GM23338 (cell line): ENCODE measurements at places on chromosomes 6 and 20. TPM values are rescaled to one million over a fixed set of nuclear protein-coding genes. Genes with fewer than 3 reads are reported as not detected.

GRCh38 chr6:3623451-3624249 lies 127.9 kb downstream of the PXDC1 start:
- H3K27me3 ChIP-seq = peaks cover 3% of the 10 kb centered on the region; the same call in 1 of the 2 replicates
- DNase-seq = peak; percentile 29
- no peaks in the 10 kb centered on the region for H3K36me3 ChIP-seq

The DNAH8 gene
- not detected in 2 replicates for total RNA-seq

DNA sequence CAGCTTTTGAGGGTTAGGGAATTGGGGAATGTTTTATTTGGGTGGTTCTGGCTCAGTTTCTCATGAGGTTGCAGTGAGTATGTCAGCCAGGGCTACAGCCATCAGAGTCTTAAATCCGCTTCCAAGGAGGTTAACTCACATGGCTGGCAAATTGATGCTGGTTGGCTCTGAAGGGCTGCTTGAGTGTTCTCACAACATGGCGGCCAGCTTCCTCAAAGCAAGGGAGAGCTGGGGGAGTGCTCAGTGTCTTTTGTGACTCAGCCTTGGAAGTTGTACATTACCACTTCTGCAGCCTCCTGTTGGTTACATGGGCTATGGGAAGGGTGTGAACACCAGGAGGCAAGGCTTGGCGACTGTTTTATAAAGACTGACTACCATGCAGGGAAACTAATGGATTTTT lies 17.8 kb upstream of the PPP1R3G start:
- no peaks in the 10 kb centered on the region for H3K36me3 ChIP-seq
- H3K4me1 ChIP-seq = no peaks in the 10 kb centered on the region
- no peaks in the 10 kb centered on the region for H3K27me3 ChIP-seq
- H3K4me3 ChIP-seq = no peak overlapping the region

DNA sequence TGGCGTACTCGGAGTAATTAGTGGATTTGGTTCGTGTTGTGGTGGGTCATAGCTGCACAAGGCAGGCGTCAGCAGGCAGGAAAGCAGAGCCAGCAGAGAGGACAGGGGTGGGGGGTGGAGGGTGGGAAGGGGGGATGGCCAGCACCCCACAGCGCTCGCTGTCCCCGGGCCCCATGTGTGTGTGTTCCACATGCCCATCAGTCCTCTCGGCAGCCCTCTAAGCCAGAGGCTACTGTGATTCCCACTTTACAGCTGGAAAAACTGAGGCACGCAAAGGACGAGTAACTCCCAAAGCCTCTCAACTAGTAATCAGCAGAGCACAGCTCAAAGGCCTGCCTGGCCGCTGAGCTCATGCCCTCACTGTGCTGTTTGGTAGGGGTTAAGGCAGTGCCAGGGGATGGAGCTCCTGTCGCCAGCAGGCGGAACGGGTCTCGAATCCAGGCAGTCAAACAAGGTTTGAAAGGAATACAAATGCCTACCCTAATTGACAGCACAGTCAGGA lies 175.2 kb downstream of the ZDHHC14 start:
- peaks cover 36% of the 10 kb centered on the region for H3K4me1 ChIP-seq
- no peak overlapping the region for H3K27ac ChIP-seq
- no peaks in the 10 kb centered on the region for H3K27me3 ChIP-seq
- no peaks in the 10 kb centered on the region for H3K36me3 ChIP-seq

DNA sequence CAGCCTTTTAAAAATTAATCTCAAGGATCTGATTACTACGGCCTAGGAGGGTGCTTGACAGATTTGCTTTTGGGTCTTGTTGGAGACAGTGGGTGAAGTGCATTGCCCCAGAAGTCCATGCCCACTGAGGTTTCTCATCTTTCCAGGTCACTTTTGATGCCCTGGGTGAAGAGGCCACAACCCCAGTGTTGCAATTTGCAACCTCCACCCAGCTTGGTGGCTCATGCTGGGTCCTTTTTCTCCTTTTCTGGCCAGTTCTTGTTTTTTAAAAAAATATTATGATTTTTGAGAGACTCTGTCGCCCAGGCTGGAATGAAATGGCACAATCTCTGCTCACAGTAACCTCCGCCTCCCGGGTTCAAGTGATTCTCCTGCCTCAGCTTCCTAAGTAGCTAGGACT lies 9.4 kb downstream of the STX11 start:
- no peak overlapping the region for H3K27ac ChIP-seq
- no peak for DNase-seq
- H3K27me3 ChIP-seq = no peaks in the 10 kb centered on the region
- H3K4me1 ChIP-seq = peaks cover 7% of the 10 kb centered on the region
- H3K36me3 ChIP-seq = no peaks in the 10 kb centered on the region
- H3K4me3 ChIP-seq = no peak overlapping the region
